ENCODE measurements at places on chromosomes 12 and 14.

- no peak for DNase-seq
Observed at GRCh38 chr12:121925358-121925695, 6.9 kb downstream of the CFAP251 start.

GRCh38 chr12:98149691-98150210 is 365.6 kb upstream of the TMPO start:
- no peak for DNase-seq

GRCh38 chr14:100771121-100771800 is 44.6 kb downstream of the DLK1 start:
- DNase-seq, result no peak

- DNase-seq, result no peak
Observed at GRCh38 chr12:4589941-4590340, 27.9 kb downstream of the DYRK4 start.

- DNase-seq, result peak; percentile 67
Observed at GRCh38 chr14:103500148-103500990, 22.3 kb downstream of the CKB start.

DNA sequence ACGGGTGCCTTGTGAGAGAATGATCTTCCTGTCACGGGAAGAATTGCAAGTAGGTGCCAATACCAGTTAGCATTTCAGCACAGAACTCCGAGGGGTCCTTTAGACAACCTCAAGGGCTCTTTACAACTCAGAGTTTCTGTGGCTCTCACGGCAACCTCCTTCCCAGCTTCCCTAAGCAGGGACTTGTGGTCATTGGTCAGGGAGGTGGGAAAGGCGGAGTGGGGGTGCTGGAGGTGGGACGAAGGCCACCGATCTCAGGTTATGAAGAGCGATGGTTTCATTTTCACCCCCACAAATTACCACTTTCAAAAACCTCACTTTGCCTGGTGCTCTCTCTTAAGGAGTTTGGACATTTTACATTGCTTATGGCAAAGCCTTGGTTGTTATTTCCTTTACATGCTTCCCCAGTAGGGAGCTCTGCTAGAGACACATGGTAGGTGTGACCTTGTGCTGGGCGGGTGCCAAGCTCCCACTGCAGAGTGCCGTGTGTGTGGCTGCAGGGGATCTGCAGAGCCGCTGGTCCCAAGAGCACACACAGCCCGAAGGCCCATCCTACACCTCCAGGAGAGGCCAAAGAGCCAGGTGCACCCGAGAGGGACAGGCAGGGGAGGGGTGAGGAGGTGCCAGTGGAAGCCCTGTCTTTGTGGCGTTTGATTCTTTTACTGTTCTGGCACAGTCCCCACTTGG is 21.4 kb downstream of the BCL2L14 start:
- no peak for DNase-seq

DNA sequence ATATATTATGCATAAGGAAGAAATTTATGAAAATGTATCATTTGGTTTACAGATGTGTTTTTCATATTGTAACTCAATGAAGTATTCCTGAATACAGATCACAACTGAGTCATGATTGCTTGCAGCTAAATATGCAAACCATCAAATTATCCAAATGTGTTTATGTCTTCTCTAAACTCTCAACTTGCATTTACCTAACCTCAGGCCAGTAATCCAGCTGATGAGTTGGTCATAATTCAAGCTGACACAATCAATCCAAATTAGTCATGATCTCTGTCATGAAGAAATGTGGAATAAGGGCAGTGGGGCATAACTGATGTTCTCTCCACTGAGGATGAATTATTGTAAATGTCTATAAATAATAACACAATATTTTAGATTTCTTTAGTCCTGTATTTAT is 104.8 kb upstream of the CNTN1 start:
- no peak for DNase-seq

GRCh38 chr12:122956035-122956434 is 10.2 kb downstream of the ABCB9 start:
- no peak for DNase-seq

- DNase-seq, result no peak
Observed at GRCh38 chr14:22980672-22981089, 1.7 kb downstream of the AJUBA start.

DNA sequence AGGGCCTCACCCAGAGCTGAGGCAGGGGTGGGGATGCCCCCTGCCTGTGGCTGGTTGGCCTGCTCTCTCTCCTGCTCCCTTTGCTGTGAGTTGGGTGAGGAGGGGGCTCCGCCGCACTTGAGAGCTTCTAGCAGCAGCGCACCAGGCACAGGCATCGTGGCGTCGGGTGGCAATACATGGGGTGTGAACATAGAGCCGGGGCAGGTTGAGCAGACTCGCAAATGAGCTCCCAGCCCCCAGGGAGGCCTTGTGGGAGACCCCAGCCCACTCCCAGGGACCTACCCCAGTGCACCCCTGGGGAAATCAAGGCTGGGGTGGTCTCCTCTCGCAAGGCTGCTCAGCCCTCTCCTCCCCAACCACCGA is 54.5 kb downstream of the KIF26A start:
- no peak for DNase-seq

DNA sequence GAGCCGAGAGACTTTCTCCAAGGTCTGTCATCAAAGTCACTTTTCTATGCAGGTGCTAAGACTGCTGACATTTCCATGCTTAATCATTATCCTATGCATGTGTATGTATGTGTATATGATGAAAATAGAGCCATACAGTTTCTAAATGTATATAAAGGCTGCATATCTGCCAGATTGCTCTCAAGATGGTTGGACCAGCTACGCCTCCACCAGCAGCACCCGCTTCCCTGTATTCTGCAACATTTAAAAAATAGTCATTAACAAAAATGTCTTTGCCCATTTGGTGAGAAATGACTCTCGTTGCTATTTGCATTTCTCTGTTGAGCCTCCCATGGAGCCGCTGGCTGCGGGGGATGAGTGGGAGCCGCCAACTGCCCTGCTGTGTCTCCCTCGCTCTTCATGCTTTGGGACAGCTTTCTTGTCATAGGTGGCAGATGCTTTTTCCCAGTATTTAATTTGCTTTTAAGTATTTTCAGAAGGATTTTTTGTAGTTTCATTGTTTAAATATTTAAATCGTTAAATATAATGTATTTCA is 54.7 kb downstream of the DYNC1H1 start:
- DNase-seq, result no peak

DNA sequence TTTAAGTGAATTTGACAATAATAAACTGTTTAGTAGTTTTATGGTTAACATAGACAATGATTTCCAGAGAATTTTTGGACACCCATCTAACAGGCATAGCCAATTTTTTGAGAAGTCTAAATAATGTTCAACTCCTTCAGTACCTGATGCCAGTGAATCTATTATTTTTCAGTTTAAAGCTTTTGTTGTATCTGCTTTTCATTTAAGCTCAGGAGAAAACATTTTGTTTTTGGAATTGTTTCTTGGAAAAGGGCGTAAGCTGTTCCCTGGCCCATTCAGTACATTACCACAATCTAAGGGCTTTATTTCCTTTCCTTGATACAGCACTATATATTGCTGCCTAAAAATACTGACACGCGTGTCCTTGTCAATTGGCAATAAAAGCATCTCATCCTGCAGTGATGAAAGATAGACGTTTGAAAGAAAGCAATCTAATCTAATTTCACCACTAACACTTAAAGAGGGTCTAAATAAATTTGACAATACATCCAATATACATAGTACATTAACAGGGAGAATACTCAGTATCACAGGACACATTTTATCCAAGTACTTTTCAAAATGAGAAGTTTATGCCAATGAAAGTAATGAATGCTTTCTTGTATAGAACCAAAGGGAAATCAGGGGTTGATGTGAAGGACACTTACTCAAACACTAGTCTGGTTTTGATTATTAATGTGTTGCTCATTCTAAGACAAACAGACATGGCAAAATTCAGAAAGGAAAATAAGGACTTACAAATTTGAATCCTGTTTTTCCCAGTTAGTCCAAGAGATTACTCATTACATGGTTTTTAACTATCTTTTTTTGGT is 104.2 kb upstream of the LGR5 start:
- DNase-seq, result no peak

DNA sequence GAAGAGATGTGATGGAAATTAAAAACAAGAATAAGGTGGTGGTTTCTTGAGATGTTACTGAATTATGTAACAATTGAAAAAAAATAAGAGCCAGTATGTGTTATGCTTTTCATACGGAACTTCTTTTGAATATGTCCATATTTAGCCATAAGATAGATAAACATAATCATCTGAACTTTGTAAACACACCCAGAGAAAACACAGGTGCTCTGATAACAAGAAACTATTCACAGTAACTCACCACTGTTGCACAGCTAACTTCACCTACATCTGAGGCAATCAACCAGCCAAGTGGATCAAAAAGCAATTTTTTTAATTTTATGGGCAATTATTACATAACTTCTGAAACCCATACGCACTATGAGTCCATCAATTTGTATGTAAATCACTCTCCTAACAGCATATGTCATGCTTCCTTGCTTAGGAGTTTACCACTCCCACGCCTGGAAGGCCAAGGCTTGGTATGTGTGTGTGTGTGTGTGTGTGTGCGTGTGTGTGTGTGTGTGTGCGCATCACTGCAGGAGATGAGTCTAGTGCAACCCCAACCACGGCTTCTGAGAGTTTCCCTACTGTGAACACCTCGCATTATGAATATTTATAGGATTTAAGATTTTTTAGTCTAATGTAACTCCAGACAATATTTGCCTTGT is 443.4 kb downstream of the BCAT1 start:
- DNase-seq, result no peak

- DNase-seq, result no peak
Observed at GRCh38 chr12:2092890-2093289, 40.1 kb downstream of the CACNA1C start.

DNA sequence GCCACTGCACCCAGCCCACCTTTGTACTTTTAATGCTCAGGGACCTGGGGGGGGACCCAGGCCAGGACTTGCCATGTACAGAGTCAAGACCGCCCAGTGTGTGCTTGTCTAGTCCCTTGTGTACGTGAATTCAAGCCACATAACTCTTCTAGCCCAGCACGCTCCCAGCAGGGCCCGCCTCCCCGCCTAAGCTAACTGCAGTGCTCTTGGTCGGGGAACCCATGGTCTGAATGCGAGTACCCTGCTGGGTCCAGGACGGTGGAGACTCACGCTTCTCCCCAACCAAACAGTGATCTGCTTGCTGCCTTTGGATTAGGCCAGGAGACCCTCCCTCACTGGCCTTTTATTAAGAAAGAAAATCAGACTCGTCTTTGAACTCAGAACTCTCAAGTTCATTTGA is 23.3 kb downstream of the CD9 start:
- no peak for DNase-seq

DNA sequence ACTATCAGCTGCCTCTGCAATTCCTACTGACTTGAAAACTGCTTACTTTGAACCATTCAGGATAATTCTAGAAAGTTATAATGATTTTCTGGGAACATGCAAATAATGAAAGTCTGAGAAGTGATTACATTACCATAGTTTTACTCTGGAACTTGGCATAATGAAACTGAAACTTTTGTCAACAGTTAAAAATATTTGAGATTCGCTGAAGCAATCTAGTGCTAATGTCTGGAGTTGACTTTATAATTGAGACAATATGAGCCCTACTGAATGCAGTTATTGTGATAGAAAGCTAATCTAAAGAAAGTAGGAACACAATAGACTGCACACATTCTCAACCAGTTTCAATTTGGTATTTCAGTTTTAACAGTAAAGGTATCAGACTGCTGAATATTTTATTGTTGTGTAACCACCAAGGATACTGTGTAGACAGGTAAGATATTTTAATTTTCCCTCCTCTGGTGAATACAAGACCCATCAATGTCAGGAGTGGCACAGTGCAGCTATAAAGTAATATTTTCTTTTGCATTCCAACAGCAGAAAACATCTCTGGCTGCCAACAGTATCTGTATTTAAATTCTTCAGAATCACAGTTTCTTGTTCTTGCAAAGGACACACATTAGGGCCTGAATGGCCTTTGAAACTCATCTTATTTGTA is 483.5 kb downstream of the ATP23 start:
- DNase-seq, result no peak

DNA sequence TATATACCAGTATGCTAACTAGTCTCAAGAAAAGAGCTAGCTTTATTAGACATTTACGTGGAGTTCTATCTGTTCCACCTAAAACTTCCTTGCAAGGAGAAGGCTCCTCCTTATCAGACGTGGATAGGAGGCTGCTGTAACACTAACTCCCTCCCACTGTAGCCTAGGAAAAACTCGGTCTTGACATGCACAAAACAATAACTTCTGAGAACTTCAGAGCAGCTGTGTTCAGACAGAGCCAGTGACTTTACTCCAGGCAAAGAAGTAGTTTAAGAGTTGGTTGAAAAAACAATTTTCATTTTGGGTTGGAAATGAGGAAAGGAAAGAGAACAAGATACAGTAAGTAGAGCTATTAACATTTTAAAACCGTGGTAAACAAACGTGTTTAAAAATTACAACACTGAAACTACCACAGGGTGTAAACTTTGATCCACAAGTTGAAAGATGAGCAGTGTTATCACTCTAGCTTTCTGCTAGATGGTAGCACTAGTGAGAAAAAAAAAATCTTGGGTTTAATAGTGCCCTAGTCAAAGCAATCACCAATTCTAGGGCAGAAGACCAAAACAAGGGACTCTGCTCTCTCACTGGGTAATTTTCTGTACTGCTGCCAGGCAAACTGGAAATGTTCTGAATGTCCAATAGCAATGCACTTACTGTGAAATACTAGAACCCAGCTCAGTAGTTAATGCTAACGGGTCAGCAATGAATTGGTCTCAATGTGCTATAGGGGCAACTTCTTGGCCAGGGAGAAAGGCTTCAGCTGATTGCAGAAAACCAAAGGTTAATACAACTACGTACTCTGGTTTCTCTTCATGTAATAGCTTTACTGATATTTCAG is 2.4 kb downstream of the ATF7 start:
- DNase-seq, result no peak

- DNase-seq, result no peak
Observed at GRCh38 chr12:65606008-65606766, 218.1 kb upstream of the HMGA2 start.

- no peak for DNase-seq
Observed at GRCh38 chr12:130955238-130955816, 1.6 kb downstream of the ADGRD1 start.

DNA sequence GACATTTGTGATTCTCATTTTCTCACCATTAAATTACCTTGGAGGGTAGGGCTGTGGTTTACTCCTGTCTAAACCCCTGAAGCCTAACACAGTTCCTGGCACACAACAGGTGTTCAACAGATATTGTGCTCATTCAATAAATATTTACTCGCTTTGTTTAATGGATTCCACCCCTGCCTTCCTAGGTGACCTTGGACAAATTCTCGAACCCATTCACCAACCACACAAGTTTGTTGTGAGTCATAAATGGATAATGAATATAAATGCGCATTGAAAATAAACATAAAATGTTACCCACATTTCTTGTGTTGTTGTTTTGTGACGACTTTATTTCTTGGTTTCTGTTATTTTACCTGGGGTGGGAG is 362 bp upstream of the TSFM start:
- no peak for DNase-seq

GRCh38 chr14:32896979-32897697 is 41.5 kb upstream of the NPAS3 start:
- no peak for DNase-seq

GRCh38 chr14:20198991-20199390 is 8.3 kb downstream of the OR11G2 start:
- DNase-seq, result no peak

GRCh38 chr12:26658991-26659390 is 174.0 kb downstream of the ITPR2 start:
- no peak for DNase-seq

GRCh38 chr12:128820253-128820652 is 3.5 kb downstream of the SLC15A4 start:
- DNase-seq, result no peak

GRCh38 chr12:55188974-55189556 is 31.8 kb upstream of the OR10A7 start:
- DNase-seq, result no peak

- no peak for DNase-seq
Observed at GRCh38 chr14:55381561-55381960, 30.1 kb downstream of the ATG14 start.

GRCh38 chr12:69529021-69529420 is 56.2 kb upstream of the CCT2 start:
- no peak for DNase-seq

All from stimulated activated CD8-positive, alpha-beta memory T cell treated with anti-CD3 and anti-CD28 coated beads, Interleukin-7, amount 100 ng/mL, for 4 hours (primary cell).